ENCODE measurements at places on chromosomes 4 and X. TPM values are rescaled to one million over a fixed set of nuclear protein-coding genes. Genes with fewer than 3 reads are reported as not detected.

CT83 gene
- not detected for total RNA-seq

CPZ gene
- total RNA-seq = 0.33 TPM

SSX2 gene
- total RNA-seq = not detected

MAGEE2 gene
- not detected for total RNA-seq

SYP gene
- 3.1 TPM for total RNA-seq

UXT gene
- total RNA-seq = 178 TPM

TRAM1L1 gene
- 0.32 TPM for total RNA-seq

ARHGAP24 gene
- total RNA-seq = 4.9 TPM

NUDT11 gene
- total RNA-seq = 3.9 TPM

RPS6KA6 gene
- 7.6 TPM for total RNA-seq

DCHS2 gene
- not detected for total RNA-seq

SPANXN3 gene
- total RNA-seq = not detected

CWH43 gene
- total RNA-seq = not detected

RNF4 gene
- total RNA-seq = 62.1 TPM

RADX gene
- 0.05 TPM for total RNA-seq

TRIM60 gene
- not detected for total RNA-seq

RASSF6 gene
- 0.76 TPM for total RNA-seq
